GM13977 (cell line): ENCODE measurements at places on chromosomes 5 and 9.

- DNase-seq, result no peak
These were observed 25.3 kb downstream of the EFCAB9 start for GRCh38 chr5:172219296-172219695.

GRCh38 chr5:151288180-151288579 lies 15.4 kb downstream of the SLC36A3 start:
- peak; percentile 23 for DNase-seq

DNA sequence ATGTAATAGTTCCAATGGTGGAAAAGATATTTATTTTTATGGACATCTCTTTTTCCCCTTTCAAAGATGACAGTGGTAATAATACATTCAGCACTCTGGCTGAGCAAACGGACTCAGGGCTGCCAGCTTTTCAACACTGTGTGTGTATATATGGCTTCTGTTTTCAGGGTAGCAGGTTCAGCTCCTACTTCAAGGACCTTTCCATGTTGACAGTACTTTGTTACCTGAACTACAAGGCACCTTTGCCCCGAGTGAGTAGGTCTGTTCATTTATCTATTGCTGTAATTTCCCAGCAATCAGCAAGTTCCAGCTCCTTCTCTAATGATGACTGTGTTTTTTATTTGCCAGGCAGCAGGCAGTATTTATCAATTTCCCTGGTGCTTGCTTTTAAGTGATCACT lies 387.4 kb upstream of the KIF2A start:
- DNase-seq, result no peak

DNA sequence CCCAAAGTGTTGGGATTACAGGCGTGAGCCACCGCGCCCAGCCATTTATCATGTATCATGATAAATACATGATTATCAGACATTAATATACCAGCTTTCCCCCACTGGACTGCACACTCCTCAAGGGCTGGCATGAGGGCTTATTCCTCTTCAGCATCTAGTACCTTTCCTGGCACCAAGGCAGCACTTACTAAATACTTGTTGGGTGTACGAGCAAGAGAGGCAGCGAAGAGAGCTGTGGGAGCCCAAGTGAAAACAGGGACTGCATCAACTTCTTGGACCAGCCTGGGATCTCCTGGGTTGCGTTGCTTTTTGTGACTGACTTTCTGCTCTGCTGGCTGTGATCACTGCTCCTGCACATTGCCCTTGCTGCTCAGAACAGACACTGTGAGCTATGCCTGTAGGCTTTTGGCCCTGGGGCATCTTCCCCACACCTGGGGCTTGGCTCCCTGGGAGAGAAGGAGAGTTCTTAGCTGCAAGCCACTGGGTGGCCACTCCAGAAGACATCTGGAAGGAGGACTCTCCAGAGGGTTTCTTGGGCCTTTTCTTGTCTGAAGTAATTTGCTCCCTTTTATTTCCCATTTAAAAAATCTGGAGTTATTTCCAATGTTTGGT lies 224.3 kb downstream of the NR3C1 start:
- no peak for DNase-seq

DNA sequence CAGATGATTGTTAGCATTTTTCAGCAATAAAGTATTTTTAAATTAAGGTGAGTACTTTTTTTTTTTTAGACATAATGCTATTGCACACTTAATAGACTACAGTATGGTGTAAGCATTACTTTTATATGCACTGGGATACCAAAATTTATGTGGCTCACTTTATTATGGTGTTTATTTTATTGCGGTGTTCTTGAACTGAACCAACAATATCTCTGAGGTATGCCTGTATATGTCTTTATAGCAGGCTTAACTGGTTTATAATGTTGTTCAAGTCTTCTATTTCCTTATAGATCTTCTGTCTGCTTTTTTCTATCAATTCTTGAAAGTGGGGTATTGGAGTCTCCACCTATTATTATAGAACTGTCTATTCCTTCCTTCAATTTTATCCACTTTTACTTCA lies 18.0 kb downstream of the ZBTB43 start:
- DNase-seq, result no peak

GRCh38 chr9:93058355-93059010 lies at the start of gene SUSD3:
TSS of gene SUSD3 (plus strand) at chr9:93058701. CDS start at chr9:93058743, 42 bp downstream.
- peak; percentile 92 for DNase-seq

DNA sequence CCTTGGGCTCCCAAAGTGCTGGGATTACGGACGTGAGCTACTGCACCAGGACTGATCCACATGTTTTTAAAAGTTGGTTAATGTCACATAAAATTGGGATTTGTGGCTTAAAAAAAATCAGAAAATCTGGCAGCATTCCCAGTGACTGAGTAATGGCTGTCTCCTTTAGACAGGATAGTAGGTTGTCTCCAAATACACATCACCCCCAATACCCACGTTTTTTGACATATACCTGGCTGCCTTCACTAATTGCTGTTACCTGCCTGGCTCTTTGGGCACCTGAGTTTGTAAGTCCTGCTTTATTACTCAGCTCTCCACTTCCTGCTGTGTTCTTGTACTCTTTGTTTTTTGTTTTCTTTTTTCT lies 84.8 kb downstream of the KDM4C start:
- no peak for DNase-seq

DNA sequence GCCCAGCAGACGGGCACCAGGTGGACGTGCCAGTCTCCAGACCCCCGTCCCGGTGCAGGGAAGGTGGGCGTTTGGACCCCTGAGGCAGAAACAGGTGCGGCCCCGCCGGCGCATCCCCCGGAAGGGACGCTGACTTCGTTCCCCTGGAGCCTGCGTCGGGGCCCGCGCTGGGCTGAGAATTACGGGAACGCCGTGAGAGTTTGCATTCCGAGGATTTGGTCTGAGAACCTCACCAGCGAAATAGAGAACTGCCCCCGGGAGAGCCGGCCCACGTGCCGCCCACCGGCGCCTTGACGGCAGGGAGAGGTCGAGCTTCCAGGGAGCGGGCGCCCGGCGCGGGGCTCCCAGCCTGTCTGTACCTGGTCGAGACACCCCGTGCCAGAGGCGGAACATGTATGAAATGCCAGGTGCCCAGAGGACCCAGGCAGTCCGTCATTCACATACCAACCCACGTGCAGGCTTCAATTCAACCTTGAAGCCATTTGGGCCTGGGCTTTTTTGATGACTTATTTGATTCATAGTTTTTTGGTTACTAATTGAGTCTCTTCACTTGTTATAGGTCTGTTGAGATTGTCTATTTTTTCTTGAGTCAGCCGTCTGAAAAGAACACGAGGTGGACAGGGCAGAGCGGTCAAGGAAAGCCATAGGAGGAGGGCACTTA lies 877 bp upstream of the CAMSAP1 start:
- DNase-seq, result no peak

- DNase-seq, result no peak
These were observed 18.7 kb downstream of the KCNIP1 start for GRCh38 chr5:170522211-170523141.

GRCh38 chr5:175790796-175791195 lies 80.6 kb upstream of the CPLX2 start:
- DNase-seq, result no peak

- DNase-seq, result no peak
These were observed 37.8 kb upstream of the NDFIP1 start for GRCh38 chr5:142070734-142071133.

DNA sequence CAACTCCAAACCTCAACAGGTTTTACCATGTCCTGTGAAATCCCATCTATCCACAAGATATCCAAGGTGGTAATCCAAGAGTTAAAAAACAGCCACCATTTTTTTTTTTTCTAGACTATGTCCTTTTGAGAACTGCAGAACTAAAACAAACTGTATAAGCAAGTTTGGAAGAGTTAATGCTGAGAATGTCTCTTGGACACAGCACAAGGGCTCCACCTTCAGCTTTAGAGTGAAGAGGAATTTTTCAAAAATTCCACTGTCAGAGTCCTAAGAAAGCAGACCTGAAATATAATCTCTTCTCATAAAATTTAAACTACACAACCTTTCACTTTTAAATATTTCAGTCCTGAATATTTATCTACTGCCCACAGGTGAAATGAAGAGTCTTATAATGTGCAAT lies 167.8 kb upstream of the CCNG1 start:
- no peak for DNase-seq

- DNase-seq, result no peak
These were observed 337 bp upstream of the DMAC1 start for GRCh38 chr9:7799944-7800285.

GRCh38 chr5:34490506-34491250 lies 165.4 kb upstream of the RAI14 start:
- no peak for DNase-seq

DNA sequence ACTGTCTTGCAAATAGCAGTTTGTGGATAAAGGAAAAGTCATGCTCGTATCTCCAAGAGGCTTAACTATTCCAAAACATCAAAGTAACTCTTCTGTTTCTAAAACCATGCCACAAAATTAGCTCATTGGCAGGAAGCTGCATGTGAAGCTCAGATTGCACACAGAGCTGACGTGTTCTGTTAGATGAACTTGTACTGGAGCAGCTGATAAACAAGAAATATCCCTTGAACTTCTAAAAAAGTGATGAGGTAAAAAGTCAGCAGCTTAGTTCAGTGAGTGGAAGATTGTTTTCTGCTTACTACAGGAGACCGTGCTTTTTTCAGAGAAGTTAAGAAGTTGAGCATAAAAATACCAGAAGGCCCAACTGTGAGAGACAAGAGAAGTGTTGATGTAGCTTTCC lies 113.2 kb downstream of the SLC12A2 start:
- no peak for DNase-seq

DNA sequence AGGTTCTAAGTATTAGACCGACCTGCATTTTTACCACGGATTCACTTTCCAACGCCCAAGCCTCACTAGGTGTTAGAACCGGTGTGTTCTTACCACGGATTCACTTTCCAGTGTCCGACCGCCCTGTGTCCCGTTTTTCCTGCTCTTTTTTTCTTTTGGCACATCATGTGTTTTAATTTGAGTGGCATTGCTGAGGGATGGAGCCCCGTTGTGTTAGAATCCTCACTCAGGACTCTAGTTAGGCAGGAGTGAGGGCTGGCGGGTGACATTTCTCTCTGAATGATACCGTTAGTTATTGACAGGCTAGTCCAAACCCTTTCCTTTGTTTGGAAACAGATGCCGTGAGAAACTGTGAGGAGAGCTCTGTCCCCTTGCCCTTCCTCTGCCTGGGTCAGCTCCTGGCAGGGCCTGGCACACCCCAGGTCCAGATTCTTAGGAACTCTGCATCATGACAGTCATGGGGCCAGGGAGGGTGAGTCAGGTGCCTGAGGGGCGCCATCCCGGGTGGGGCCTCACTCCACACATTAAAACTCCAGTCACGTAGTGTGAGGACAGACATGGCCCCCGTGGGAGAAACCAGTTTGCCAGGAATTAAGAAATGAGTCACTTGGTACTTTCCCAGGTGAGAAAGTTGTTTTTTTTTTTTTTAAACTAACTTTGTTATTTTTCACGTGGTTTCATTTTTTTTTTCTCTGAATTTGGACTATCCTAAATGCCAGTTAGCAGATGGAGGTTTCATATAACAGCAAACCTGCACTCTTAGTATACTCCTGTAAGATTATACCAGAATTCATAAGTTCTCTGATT lies 15.8 kb downstream of the EXOC3 start:
- peak; percentile 75 for DNase-seq

- DNase-seq, result no peak
These were observed 103.4 kb downstream of the PHF2 start for GRCh38 chr9:93679536-93680442.

DNA sequence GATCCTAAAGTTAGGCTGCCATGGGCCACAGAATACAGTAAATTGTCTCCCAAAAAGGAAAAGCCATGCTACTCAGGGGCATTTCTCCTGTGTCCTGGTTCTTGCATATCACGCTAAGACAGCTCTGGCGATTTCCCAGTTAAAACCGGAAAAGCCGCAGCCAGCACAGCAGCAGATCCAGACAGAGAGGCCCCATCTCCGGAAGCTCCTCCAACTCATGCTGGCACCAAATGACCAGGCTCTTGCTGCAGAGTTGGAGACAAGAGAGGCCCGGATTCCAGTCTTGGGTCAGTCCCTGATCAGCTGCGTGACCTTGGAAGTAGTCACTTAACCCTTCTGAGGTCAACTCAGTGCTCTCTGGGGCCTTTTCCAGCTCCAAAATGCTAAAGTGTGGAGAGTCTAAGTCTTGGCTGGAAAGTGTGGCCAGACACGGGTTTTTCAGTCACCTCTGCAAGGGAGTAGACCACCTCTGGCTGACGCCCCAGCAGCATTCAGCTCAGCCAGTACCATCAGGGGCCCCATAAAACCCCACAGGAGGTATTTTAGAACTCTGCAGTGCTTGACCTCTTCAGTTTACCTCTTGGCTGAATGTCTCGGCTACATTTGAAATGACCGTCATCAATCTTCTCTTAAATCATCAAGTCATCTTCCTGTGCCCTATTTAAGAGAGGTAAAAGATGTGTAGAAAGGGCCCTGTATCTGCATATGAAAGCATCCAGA lies 16.2 kb downstream of the GDNF start:
- DNase-seq, result no peak

DNA sequence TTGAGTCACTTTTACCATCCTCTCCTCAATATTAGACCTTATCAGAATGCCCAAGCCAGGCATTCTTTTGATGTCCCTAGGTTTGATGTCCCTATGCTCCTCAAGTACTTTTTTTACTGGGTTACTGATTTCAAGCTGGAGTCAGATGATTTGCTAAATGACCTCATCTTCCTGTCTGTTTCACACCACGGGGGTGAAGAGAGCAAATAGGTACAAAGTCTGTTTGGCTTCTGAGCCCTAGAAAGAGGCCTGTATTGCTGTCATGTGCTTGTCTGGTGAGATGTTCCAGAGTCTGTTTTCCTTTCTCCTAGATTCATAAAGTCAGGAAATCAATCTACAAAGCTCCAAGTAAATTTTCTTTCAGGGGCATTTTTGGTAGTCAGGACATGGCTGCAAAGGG lies 12.7 kb upstream of the DAB2 start:
- DNase-seq, result no peak
